AG04450 (cell line): ENCODE measurements at places on chromosomes 2 and 18. TPM values are rescaled to one million over a fixed set of nuclear protein-coding genes. Genes with fewer than 3 reads are reported as not detected.

Gene SRSF7
- 195 and 238 TPM in 2 replicates for polyA plus RNA-seq

Gene SLC5A7
- not detected in 2 replicates for polyA plus RNA-seq

Gene TCF23
- not detected in 2 replicates for polyA plus RNA-seq

Gene SKA1
- 3.5 and 6.2 TPM in 2 replicates for polyA plus RNA-seq

Gene IL37
- not detected in 2 replicates for polyA plus RNA-seq

Gene PTPRN
- polyA plus RNA-seq, result 11.7 and 15.1 TPM in 2 replicates

Gene CNRIP1
- 56.3 and 61.6 TPM in 2 replicates for polyA plus RNA-seq

Gene YWHAQ
- 509 and 624 TPM in 2 replicates for polyA plus RNA-seq

Gene SF3B1
- 502 and 651 TPM in 2 replicates for polyA plus RNA-seq

Gene ASXL3
- polyA plus RNA-seq, result 0.16 and 0.19 TPM in 2 replicates

Gene ERMN
- not detected in 2 replicates for polyA plus RNA-seq

Gene LINC00305
- not detected in 2 replicates for polyA plus RNA-seq

Gene TXNL4A
- 114 and 131 TPM in 2 replicates for polyA plus RNA-seq

Gene SLC4A3
- 3.3 and 5.2 TPM in 2 replicates for polyA plus RNA-seq

Gene UPP2
- polyA plus RNA-seq, result not detected in 2 replicates

Gene RBKS
- polyA plus RNA-seq, result 1.4 and 1.5 TPM in 2 replicates

Gene DSEL
- 40.0 and 55.2 TPM in 2 replicates for polyA plus RNA-seq

Gene ST3GAL5
- 22.3 and 26.8 TPM in 2 replicates for polyA plus RNA-seq

Gene ING5
- polyA plus RNA-seq, result 22.4 and 23.9 TPM in 2 replicates

Gene ASIC4
- polyA plus RNA-seq, result not detected in 2 replicates

Gene TBR1
- not detected in 2 replicates for polyA plus RNA-seq

Gene TRIM54
- polyA plus RNA-seq, result 0.05 TPM in 1 of 2 replicates, not detected in the other

Gene PDE1A
- 3.2 and 4.3 TPM in 2 replicates for polyA plus RNA-seq

Gene SERPINB3
- polyA plus RNA-seq, result not detected in 2 replicates

Gene UGT1A3
- not detected in 2 replicates for polyA plus RNA-seq

Gene SLC9A4
- not detected in 2 replicates for polyA plus RNA-seq

Gene RBBP8
- 14.5 and 22.1 TPM in 2 replicates for polyA plus RNA-seq

Gene GAD1
- not detected in 2 replicates for polyA plus RNA-seq

Gene WNT6
- polyA plus RNA-seq, result not detected in 2 replicates

Gene LRRTM1
- polyA plus RNA-seq, result not detected in 2 replicates

Gene OXER1
- 0.27 and 0.37 TPM in 2 replicates for polyA plus RNA-seq

Gene TMEM200C
- 1.6 and 1.7 TPM in 2 replicates for polyA plus RNA-seq

Gene NOTO
- polyA plus RNA-seq, result not detected in 2 replicates

Gene GKN1
- polyA plus RNA-seq, result not detected in 2 replicates
